SK-N-SH (cell line): ENCODE measurements at places on chromosomes 12 and 14.

- peak; percentile 47 for DNase-seq
Measured at GRCh38 chr12:132162508-132163031, 18.3 kb downstream of the NOC4L start.

DNA sequence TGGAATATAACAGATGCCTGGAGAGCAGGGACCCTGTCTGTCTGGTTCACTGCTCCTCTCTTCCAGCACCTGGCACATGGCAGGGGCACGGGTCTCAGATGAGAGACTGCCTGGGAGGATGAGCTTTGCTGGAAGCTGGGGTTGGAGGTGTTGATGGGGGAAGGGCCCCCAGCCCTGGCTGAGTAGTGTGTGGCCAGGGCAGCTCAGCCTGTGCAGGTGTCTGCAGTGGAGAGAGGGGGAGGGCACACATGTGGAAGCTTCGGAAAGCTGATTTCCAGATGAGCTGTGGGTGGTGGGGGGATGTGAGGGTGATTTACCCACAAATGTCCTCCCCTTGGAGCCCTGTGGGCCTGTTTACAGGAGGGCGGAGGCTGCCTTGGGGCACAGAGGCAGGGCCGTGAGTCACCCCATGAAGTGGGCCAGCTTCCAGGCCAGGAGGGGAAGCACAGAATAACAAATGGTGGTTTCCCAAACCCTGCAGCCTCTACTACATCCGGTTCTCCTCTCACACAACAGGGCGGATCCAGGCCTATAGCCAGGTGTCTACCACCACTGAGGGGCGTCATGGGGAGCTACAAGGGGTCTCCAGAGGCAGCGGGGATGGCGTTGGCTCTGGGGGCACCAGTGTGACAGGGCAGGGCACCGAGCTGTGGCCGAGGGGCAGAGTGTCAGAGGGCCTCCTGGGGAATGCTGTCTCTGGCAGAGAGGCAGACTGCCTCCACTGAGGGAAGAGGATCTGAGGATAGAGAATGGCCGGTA lies 11.0 kb downstream of the KRT7 start:
- peak; percentile 60 for DNase-seq

DNA sequence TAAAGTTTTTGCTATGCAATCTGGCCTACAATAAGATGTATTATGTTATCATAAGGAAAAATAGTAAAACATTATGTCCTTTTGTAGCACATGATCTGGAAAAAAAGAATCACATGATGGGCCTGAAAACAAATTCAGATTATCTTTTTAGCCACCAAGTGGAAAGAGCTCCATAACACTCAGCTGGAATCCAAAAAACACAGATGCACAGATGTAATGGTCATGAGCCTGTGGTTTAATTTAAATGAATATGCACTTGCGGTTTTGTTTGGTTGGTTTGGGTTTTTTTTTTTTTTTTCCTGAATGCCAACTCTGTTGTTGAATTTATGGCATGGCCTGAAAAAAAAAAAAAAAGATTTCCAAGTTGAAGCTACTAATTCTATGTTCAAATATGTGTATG lies 4.1 kb downstream of the KCNC2 start:
- no peak for DNase-seq

DNA sequence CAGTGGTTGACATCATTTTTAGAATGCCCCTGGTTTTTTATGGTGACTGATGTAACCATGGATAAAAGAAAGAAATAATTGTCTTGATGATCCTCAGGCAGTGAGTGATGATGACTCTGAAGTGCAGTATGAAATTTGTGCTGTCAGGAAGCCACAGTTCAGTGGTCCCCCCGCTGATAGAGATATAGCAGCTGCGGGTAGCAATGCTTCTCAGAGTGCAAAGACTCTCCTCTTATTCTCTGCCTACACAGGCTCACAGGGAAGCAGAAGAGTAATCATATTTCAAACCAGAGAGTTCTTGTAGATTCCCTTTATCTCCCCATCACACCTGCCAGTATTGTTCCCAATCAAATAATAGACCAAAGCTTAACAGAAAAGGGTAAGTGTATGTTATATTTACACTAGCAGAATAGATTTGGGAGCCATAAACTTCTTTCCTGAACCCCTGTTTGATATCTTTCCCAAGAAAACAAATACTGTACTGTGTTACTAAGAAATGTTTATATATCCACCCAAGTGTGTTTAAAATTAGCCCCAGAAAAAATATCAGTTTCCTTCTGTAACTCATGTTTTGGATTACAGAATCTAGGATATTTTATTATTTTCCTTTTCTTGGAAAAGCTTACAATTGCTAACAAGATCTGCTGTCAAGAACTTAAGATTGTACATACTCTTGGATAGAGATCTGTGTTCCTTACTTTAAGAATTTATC lies 1817.4 kb upstream of the FLRT2 start:
- DNase-seq: no peak

- peak; percentile 20 for DNase-seq
Measured at GRCh38 chr12:109767456-109767855, 53.8 kb downstream of the FAM222A start.

GRCh38 chr12:107277855-107278254 lies 184.5 kb upstream of the CRY1 start:
- DNase-seq: no peak

DNA sequence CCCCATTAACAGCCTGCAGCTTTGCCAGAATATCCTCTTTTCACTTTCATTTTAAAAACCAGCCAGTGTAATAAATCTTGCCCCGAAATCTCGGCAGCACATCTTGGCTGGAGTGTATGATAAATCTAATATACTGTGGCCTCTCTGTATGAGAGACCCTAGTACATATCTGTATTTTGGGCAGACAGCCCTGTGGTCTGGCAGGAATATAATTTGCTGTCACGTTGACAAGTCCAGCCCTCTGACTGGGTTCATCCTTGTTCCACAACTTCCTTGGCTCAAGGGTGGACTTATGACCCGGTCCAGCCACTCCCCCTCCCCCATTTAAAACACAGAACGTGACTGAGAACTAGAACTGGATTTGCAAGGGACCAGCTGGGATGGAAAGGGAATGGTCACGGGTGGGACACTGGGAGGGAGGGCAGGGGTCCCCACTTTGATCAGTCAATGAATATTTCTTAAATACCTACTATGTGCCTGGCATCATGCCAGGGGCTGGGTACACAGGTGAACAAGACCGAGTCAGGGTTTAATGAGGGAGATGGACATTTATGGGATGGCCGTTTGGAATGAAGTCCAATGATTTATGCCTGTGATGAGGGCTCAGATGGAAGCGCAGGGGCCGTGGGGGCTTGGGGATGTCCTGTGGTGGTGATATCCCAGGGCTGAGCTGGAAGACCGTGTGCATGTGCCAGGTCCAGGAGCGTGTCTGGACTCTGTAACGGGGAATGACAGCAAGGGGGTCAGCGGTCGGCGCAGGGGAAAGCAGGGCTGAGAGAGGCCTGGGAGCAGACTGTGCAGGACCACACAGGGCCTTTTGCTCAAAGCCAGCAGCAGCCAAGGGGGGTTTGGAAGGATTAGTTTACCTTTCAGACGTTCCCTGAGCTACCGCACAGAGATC lies 190.5 kb downstream of the PHETA1 start:
- DNase-seq: peak; percentile 79

GRCh38 chr12:30739020-30739419 lies 15.7 kb downstream of the CAPRIN2 start:
- no peak for DNase-seq

DNA sequence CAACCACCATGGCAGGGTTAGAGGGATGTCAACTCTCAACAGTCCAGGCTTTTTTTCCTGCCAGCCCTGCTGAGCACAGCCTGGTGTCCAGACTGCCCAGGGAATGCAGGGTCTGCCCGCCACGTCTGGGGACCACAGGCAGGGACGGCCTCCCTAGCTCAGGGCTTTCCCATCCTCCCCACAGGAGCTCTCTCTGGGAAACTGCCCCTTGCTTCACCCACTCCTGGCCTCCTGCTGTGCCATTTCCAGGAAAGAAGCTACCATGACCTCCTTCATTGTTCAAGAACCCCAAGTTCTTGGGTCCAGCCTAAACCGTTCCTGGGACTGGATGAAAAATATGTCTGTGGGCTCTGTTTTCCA lies 4.8 kb downstream of the SCNN1A start:
- no peak for DNase-seq

DNA sequence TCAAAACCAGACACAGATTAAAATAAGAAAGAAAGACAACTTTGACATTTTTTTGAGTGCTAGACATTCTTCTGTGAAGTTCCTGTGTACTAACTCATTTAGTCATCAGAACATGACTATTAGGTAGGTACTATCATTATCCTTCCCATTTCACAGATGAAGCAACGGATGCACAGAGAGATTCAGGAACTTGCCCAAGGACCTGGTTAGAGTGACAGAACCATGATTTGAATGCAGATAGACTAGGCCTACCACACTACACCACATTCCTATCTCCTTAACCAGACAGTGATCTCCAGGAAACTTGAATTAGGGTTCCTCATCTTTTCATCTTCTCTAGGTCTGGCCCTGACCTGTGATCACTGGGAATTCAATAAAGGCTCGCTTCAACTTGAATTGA lies 54.4 kb upstream of the MED13L start:
- no peak for DNase-seq

DNA sequence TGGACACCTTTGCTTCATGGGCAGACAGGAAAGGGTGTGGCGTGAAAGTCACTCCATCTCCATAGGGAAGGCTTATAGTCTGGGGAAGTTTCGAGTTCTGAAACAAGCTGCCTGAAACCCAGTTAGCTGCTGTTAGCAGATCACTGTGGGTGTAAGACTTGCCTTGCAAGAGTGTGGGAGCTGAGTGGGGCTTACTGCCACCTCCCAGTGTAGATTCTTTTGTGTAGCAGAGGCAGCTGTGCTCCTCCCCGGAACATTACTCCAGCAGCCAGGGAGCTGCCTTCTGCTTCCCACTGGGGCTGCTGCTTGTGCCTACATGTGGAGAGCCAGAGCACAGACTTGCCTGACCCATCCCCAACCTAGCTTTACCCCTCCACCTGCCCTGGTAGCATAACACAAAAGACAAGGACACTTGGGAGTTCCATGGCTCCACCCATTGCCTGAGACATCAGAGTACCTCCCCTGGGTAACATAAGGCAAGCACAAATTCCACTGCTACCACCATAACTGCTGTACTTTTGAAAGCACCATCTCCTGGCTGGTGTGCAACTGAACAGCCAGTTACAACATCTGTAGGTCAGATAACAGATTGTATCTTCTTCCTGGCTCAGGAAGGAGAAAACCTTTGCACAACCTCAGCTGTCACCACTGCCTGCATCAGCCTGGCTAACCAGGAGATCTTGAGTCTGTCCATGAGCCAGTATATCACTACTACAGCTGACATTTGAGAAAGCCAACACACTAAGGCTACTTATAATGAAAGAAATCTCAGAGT lies 69.5 kb downstream of the ADAMTS20 start:
- DNase-seq: no peak

DNA sequence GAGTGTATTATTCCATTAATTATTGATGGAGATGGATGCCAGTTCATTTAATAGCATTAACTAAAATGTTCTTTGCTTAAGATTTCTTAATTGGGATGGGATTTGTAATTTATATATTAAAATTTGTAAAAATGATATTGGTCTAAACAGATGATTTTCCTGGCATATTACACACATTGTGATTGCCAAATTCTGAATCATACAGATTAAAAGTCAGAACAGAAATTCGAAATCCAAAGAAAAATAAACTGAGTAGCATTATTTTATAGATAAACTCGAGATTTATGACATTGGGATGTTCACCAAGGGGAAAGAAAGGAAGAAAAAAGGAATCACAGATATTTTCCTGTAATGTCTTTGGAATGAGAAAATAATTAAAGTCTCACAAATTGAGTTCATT lies 481.1 kb downstream of the CCER1 start:
- DNase-seq: no peak

GRCh38 chr12:79961411-79961810 lies 26.5 kb upstream of the PPP1R12A start:
- DNase-seq: no peak

GRCh38 chr12:7747246-7747645 lies at the start of gene CLEC4C:
TSS of gene CLEC4C (minus strand) at chr12:7747375. CDS start at chr12:7747348, 27 bp downstream.
- no peak for DNase-seq

DNA sequence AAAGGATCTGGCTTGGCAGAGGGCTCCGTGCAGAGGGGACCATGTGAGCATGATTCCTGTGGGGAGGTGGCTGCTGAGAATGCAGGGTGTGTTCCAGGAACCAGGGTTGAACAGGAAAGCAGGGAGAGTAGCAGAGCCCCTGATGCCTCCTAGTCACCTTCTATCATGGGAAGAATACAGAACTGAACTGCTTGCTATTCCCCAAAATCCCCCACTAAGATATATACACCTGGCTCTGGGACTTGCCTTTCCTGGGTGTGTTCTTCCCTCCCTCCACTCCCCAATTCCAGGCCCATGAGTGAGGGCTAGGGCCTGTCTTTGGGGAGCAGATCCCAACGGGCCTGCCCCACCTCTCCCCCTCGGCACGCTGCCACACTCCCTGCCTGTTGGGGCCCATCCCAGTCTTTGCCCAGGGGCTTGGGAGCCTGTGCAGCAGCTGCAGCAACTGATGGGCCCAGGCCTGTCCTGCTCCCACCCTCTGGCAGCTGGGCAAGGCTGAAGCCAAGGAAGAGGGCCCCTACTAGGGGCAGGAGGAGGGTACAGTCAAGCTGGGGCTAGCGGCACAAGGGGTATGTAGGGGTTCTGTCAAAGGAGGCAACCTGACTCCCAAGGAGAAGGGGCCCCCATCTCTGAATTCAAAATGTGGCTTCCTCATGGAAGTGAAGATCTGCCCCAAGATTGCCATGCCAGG lies 3.2 kb downstream of the AJUBA start:
- no peak for DNase-seq

GRCh38 chr12:52171950-52172512 lies 19.8 kb downstream of the KRT80 start:
- no peak for DNase-seq

DNA sequence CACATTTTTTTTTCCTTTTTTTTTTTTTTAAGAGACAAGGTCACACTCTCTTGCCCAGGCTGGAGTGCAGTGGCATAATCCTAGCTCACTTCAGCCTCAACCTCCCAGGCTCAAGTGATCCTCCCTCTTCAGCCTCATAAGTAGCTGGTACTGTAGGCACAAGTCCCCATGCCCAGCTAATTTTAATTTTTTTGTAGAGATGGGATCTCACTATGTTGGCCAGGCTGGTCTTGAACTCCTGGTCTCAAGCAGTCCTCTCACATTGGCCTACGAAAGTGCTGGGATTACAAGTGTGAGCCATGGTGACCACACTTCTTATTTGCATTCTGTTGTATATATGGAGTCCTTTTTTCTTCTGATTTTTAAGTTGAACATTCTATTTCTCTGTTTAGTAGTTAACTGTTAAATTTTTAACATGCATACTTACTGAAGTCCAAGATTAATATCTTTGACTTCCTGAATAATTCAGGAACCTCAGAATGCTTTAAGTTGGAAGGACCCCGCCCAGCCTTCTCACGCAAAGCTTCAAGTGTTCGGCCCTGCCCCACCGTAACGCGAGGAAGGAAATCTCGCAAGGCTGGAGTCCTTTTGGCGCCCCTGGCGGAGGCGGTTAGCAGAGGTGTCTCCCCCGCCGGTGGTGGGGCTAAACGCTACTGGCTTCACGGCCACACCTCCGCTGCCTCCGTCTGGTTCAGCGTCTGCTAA lies 21.6 kb downstream of the SPATS2 start:
- no peak for DNase-seq

GRCh38 chr12:48329199-48329939 lies 21.4 kb downstream of the ZNF641 start:
- no peak for DNase-seq
